ENCODE measurements at places on chromosomes 3 and 15.

- DNase-seq = no peak
Observed at GRCh38 chr15:65806397-65806796, 14.3 kb upstream of the DENND4A start.

- DNase-seq = no peak
Observed at GRCh38 chr3:136385457-136385856, 135.3 kb downstream of the PCCB start.

GRCh38 chr3:10438902-10439610 is 66.3 kb downstream of the ATP2B2 start:
- DNase-seq = no peak

- DNase-seq = no peak
Observed at GRCh38 chr3:110533089-110533488, 538.5 kb upstream of the NECTIN3 start.

- DNase-seq = no peak
Observed at GRCh38 chr15:63094495-63094931, 27.1 kb upstream of the LACTB start.

- no peak for DNase-seq
Observed at GRCh38 chr15:56916825-56917477, 1.5 kb upstream of the TCF12 start.

DNA sequence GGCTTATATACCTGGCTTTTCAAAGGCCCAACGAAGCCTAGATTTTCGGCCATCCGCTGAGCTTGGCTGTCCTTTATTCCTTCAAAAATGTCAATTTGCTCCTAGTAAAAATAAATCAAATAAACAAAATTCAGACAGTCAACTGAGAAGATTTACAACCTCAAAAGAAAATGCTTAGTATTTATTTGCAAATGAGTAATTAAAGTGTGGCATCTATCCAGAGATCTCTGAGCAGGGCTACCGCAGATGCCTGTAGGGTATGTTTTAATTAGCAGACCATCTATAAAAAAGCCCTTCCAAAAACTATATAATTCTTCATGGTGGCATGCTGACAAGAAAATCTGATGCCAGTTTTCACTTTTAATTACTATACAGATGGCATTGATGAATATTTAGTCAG is 136.2 kb downstream of the SUCLG2 start:
- DNase-seq = no peak

DNA sequence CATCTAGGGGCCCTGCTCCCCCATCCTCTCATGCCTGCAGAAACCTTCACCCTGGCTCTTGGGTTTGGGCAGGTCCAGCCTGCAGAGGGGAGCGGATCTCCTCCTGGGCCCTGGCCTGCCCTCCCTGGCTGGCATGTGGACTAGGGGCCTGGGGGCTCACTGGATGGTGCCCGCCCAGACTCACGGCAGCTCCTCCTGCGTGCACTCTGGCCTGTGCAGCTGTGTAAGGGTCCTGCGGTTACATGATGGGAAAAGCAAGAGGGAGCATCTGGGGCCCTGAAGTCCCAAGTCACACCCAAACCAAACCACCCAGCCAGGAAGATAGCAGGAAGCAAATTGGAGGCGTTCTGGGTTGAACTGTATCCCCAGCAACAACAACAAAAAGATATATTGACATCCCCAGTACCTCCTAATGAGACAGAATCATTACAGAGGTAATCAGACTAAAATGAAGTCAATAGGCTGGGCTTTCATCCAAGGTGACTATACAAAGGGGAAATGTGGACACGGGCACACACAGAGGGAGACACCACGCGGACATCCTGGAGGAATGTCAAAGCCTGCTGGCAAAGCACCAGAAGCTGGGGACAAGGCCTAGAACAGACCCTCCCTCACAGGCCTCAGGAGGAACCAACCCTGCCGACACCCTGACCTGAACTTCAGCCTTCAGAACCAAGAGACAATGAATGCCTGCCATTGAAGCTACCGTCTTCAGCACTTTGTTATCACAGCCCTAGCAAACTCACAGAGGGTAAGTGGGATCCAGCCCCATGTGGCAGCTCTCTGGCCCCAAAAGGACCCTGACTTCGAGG is 10.4 kb upstream of the CLK3 start:
- no peak for DNase-seq

DNA sequence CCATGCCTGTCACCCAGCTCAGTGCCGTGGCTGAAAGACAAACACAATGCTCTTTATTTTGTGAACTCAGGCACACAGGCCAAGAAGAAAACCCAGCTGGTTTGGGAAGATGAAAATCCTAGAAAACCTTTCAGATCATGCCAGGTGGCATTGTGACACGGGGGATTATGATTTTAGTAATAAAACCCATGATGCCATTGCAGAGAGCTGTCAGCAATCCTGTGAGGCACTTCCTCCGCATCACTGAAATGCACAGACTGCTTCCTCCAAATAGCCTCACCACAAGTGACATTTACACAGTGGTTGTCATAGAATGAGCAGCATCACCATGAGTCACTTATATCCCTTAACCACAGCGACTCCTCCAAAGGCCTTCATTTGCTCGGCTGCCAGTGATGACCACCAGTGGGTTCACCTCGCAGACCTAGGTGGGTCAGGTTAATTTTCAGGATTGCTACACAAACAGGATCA is 22.7 kb downstream of the ABHD6 start:
- no peak for DNase-seq

DNA sequence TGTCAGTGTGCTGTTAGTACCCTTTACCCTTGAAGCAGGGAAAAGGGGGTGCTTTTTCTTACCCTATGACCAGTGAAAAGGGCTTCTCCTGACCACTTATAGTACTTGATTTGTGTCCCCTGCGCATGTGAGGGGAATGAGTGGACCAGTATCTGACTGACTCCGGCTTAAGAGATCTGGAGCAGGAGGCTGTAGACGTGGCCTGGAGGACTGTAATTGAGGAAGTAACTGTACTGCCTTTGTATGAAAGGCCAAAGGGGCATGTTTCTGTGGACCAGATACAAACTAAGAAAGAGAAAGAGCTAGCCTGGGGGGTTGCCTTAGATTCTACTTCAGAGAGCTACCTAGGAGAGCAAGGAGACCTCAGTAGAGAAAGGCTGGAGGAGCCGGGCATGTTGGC is 89.9 kb upstream of the TBL1XR1 start:
- DNase-seq = no peak

GRCh38 chr3:102192575-102192974 is 242.2 kb upstream of the ZPLD1 start:
- DNase-seq = no peak

DNA sequence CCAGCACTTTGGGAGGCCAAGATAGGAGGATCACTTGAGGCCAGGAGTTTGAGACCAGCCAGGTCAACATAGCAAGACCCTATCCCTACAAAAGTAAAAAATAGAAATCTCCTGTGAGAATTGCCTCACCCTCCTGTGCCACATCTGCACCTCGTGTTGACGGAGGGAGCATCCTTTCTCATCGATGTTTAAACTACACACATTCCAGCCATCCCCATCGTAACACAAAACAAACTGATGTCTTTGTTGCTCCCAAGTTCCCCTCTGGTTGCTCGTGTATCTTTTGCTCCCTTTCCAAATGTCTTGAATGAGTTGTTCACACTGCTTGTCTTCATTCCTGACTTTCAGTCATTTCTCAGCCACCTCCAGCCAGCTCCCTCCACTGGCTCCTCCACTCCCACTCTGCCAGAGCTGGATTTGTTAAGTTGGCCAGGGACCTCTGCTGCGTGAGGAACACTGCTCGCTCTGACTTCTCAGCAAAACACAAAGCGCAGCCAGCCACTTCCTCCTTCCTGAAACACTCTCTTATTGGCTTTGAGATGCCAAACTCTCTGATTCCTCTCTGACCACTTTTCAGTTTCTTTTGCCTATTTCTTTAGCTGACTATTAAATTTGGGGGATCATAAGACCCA is 53.6 kb upstream of the ATP13A3 start:
- DNase-seq = no peak

- DNase-seq = no peak
Observed at GRCh38 chr3:188008582-188009213, 145.3 kb upstream of the LPP start.

DNA sequence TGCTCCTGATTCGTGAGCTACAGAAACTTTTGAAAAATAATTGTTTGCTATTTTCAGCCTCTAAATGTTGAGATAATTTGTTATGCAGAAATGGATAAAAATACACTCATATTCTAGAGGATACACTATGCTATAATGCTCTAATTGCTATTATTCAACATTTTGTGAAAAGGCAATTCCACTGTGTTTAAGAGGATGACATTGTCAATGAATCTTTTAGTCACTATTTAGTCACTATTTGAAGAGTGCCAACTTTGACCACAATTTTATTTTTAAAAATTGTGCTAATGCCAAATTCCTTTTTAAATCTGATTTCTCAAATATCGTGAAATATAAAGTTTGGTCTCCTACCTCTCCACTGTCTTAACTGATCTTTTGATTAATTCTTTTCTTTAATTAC is 604.9 kb upstream of the KCNMB2 start:
- DNase-seq = no peak
